ENCODE measurements at places on chromosomes 3 and 15.

DNA sequence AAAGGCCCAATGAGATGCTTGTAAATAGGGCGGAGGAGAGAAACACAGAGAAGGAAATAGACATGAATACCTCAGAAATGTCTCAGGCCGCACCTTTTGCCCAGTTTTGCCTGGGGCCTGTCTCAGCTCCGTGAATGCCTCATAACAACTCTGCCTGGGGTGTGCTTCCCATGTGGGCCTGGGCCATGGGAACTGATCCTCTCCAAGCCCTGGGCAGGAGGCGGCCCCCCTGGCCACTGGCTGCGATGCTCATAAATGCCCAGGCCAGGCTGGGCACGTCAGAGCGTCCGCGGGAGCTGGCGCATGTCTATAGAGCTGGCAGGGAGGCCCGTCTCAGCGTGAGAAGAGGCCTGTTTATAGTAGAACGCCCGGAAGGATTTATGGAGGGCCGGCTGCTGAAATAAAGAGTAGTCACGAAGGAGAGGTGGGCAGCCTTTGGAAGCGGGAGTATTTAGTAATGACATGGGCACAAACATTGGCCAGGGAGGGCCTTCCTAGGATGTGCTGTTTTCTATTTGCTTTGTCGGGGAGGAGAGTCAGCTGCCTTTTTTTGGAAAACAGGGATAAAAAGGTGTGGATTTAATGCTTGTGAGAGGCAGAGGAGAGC is 85.9 kb upstream of the IGF1R start:
- DNase-seq = no peak

GRCh38 chr3:118199044-118199443 is 835.6 kb downstream of the IGSF11 start:
- no peak for DNase-seq

GRCh38 chr15:69522361-69522760 is 69.7 kb downstream of the RPLP1 start:
- no peak for DNase-seq

DNA sequence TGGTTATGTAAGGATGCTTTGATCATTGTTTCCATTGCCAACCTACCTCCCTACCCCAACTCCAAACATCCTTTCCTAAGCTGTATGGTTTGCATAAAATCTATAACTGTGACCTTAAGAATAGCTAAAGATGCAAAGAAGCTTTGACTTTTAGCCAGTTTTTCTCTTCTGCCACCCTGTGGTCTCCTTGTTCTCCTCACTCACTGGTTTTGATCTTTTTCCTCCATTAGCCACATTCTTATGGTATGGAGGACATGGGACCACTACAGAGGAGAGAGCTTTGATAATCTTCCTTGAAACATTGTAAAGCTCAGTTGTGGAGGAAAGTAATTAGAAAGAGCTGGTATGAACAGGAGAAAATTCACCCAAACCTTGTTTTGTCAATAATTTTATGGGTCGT is 115.9 kb downstream of the NEK11 start:
- DNase-seq = no peak

DNA sequence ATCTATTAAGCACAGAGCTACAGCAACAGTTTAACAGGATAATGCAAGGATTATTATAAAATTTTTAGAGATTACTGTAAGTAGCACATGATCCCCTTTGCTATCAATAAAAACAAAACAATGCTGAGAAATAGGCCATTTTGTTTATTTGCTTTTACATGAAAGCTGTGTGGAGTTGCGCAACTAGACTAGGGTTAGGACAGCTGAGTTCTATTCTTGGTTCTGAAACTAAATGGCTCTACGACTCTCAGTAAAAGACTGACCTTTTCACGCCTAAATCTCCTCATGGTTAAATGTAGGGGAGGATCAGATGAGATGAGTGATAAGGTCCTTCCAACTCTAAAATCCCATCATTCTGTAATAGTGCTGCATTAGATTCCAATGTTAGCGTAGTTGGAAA is 25.0 kb downstream of the KCNMB2 start:
- DNase-seq = no peak

GRCh38 chr3:161999846-162000245 is 503.2 kb downstream of the OTOL1 start:
- no peak for DNase-seq

- no peak for DNase-seq
Measured at GRCh38 chr15:41895957-41896356, 2.1 kb upstream of the SPTBN5 start.

- DNase-seq = no peak
Measured at GRCh38 chr3:171950373-171950772, 89.0 kb upstream of the FNDC3B start.

- no peak for DNase-seq
Measured at GRCh38 chr15:65945616-65946015, 76.3 kb downstream of the RAB11A start.

DNA sequence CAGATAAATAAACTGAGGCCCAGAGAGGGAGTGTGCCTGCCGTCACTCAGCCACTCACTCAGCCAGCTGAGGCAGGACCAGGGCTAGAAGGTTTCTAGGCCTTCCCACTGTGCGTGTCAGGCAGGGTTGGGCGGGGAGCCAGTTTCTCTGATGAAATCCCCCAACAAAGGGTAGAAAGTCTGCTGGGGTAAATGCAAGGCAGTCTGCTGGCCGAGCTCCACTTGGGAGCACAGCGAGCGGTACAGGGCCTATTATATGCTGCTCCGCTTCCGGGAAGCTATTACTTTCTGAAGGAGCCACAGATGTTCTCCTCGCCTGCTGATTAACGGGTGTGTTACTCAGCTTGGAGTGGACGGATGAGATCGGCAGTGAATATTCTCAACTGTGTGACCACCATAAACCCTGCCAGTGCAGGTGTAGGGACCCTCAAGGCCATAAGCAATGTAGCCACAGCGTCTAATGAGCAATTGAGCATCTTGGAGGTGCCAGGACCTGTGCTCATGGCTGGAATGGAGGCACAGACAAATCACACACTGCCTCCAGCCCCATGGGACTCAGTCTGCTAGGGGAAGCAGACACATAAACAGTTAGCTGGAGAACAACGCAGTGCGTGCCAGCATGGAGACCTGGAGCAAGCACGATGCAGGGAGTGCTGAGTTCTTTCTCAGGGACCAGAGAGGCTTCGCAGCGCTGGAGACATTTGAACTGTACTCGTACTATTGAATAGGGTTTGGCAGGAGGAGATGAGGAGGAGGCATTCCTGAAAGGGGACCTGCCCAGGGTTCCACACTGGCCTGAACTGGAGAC is 42.1 kb downstream of the CORO2B start:
- DNase-seq = no peak

GRCh38 chr3:10234526-10235230 is 13.6 kb upstream of the TATDN2 start:
- no peak for DNase-seq

- DNase-seq = no peak
Measured at GRCh38 chr3:178058629-178059028, 477.6 kb upstream of the KCNMB2 start.

GRCh38 chr3:195543500-195544229 is 540 bp upstream of the PPP1R2 start:
- DNase-seq = no peak

GRCh38 chr3:186669378-186670084 is 3.7 kb downstream of the HRG start:
- no peak for DNase-seq

DNA sequence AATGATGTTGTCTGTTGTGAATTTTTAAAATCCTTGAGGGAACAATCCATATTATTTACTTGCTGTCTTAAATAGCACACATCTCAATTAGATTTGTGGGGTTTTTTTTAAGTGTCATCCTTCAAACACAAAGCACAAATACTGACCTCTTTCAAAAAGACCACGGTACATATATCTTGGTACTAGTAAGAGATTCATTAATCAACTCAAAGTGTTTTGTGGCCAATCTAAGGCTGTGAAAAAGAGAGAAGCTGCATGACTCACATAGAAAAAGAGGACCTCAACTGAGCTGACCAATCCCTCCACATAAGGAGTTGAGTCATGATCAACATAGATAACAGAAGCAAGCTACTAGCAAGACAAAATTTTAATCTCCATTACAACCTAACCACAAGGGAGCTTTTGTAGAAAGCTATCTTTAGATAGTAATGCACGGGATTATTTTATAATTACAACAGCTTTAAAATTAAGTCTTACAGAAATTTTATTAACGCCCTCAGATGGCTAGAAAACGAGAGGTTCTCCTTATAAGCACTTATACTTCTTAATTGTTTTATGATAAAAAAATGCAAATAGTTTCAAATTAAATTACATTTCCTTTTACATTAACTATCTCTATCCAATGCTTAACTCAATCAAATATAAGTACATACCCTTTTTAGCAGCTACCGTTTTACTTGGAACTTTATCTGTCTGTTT is 60.5 kb downstream of the TOP2B start:
- no peak for DNase-seq

DNA sequence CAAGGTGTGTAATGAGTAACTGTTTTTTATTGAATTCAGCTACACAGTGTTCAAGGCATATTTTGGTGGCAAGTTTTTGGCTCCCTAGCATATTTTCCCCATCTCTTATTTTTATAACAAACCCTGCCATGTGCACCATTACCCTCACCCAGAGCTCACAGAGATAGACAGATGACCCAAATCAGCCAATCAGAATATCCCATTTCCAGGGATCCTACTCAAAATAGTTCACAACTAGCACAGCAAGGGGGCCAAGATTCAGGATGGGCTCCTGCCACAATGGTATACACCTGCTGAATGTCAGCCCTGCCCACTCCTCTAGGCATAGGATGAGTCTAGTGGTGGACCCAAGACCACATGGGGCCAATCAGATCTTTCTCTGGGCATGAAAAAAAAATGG is 78.8 kb upstream of the SETMAR start:
- DNase-seq = no peak

GRCh38 chr15:67862750-67863441 is 23.1 kb upstream of the RNU6-1 start:
- no peak for DNase-seq

GRCh38 chr3:75224412-75224811 is 439.7 kb upstream of the FRG2C start:
- no peak for DNase-seq

DNA sequence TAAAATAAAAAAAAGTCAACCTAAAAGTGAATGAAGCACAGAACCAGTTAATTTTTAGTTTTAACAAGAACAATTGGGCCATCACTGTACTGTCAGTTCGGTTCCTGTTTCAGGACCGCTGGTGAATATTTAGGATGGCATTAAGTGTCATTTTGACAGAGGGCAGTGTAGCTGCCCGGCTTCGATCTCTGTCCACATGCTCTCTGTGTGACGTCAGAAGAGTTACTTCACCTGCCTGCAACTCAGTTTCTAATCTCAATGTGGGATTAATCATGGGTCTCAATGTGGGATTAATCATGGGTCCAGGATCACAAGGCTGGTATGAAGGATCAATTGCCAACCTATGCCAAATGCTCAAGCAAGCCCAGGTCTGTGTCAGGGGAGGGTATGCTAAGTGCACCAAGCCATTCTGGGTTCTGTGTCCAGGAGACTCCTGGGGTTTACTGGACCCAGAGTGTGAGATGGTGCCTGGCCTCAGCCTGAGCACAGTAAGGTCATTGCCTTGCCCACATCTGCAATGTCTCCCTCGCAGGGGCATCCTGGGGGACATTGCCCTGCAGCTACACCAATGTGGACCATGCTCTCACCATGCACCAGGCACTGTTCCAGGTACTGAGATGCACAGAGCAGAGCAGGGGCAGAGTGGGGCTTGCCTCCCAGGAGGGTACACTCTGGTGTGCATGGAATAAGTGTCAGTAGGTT is 8.1 kb downstream of the GABRA5 start:
- no peak for DNase-seq

DNA sequence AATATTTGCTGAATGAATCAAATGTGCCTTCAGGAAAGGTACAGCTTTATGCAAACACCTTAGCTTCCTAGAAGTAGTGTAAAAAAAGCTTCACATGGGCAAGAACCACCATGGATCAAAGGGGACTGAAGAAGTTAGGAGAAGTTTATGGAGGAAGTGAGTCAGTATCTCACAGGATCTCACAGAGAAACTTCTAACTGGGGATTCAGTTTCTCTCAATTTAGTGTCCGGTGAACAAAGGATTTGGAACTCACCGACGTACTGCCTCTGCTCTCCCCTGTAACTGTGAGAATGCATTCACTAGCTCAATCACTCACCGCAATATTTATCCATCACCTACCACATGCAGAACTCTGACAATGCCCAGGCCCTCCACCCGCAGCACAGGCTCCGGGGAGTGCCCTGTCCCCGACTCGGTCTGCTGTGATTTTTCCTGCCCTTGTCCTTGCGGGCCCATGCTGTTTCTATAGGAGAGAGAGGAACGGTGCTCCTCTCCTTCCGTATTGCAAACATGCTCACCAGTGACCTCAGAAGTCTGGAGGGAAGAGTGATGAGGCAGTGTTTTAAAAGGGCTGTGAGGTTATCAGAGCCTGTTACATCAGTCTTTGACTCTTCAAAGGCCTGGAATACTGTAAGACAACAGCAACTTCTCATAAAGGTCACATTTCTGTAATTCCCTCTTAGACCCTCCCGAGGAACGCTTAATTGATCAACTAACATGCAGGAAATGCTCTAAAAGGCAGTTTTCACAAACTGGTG is 222.5 kb upstream of the ICE2 start:
- no peak for DNase-seq

- no peak for DNase-seq
Measured at GRCh38 chr3:48268936-48269561, 28.1 kb downstream of the ZNF589 start.

- DNase-seq = no peak
Measured at GRCh38 chr3:118734664-118735063, 300.0 kb downstream of the IGSF11 start.

GRCh38 chr3:170712336-170712735 is 126.5 kb upstream of the SLC7A14 start:
- DNase-seq = no peak

DNA sequence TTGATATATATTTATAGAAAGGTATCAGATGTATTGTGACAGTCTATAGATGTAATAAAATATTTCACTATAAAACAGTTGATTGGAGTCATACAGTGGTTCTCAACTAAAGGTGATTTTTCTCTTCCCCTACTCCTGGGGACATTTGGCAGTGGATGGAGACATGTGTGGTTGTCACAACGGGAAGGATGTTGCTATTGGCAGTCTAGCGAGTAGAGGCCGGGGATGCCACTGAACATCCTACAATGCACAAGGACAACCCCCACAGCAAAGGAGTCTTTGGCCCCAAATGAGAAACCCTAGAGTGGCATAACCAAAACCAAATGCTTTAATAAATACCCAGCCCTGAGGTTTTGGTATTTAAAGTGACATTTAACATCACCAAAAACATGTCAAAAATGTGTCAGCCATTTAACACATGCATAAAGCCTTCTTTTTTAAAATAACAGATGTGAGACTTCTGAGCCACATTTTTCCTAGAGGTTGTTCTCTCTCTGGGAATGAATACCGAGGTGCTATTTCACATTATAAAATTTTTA is 367.5 kb downstream of the PTPRG start:
- no peak for DNase-seq
